ENCODE measurements at places on chromosomes 12 and 14. TPM values are rescaled to one million over a fixed set of nuclear protein-coding genes. Genes with fewer than 3 reads are reported as not detected.

DNA sequence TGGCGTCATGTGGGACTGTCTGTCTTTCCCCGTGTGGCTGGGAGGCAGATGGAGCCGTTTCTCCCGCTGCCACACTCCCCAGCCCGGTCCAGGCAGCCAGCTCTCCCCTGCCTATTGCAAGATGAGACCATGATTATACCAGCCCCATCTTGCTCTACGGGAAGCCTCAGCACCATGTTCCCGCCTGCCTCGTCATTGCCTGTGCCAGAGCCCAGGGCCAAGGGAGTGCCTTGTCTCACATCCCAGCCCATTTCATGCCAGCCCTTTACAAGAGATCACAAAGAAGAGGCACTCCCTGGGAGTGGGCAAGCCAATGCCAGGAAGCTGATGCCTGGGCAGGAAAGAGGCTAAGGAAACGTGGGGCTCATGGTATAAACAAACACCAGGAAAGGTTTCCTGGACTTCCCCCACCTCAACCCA lies 23.9 kb downstream of the GPR68 start:
- H3K27me3 ChIP-seq = no peaks in the 10 kb centered on the region
- H3K4me1 ChIP-seq = peaks cover 22% of the 10 kb centered on the region
- DNase-seq = peak; percentile 40

GRCh38 chr12:93126069-93126474 lies 197.0 kb upstream of the EEA1 start:
- no peak for DNase-seq
- no peak overlapping the region for H3K27ac ChIP-seq
- peaks cover 14% of the 10 kb centered on the region for H3K4me1 ChIP-seq
- no peaks in the 10 kb centered on the region for H3K36me3 ChIP-seq
- no peaks in the 10 kb centered on the region for H3K27me3 ChIP-seq
- H3K4me3 ChIP-seq = no peak overlapping the region

- no peaks in the 10 kb centered on the region for H3K4me1 ChIP-seq
- no peaks in the 10 kb centered on the region for H3K27me3 ChIP-seq
- no peak overlapping the region for H3K27ac ChIP-seq
- H3K4me3 ChIP-seq = no peak overlapping the region
- H3K36me3 ChIP-seq = no peaks in the 10 kb centered on the region
Observed at GRCh38 chr14:36057452-36058116, 118.9 kb downstream of the PTCSC3 start.

GRCh38 chr12:4012977-4013968 lies 140.1 kb upstream of the PARP11 start:
- H3K4me1 ChIP-seq = no peaks in the 10 kb centered on the region
- no peak for DNase-seq
- H3K27ac ChIP-seq = no peak overlapping the region
- no peak overlapping the region for H3K4me3 ChIP-seq
- H3K27me3 ChIP-seq = no peaks in the 10 kb centered on the region

- DNase-seq = no peak
- no peak overlapping the region for H3K27ac ChIP-seq
- H3K27me3 ChIP-seq = no peaks in the 10 kb centered on the region
- no peaks in the 10 kb centered on the region for H3K4me1 ChIP-seq
- no peak overlapping the region for H3K4me3 ChIP-seq
Observed at GRCh38 chr12:132837693-132838409, 9.2 kb upstream of the GOLGA3 start.

GRCh38 chr12:113587720-113588119 lies 116.0 kb upstream of the LHX5 start:
- no peaks in the 10 kb centered on the region for H3K36me3 ChIP-seq
- H3K27ac ChIP-seq = no peak overlapping the region
- no peaks in the 10 kb centered on the region for H3K27me3 ChIP-seq

DNA sequence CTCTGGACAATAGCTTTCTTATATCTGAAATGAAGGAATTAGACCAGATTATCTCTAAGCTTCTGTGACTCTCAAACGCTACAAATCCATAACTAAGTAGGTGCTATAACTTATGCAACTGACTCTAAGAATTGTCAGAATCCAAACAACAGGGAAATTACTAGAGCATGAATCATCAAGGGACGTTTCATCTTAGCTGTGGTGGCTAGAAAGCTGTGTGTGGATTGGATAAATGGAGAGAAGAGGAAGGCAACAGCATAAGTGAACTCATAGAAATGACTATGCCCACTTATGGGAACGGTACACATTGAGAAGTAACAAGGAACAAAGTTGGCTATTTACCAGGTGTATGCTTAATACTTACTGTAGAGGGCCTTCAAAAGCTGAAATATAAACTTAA lies 96.0 kb upstream of the NEDD1 start:
- no peaks in the 10 kb centered on the region for H3K36me3 ChIP-seq
- no peaks in the 10 kb centered on the region for H3K27me3 ChIP-seq
- DNase-seq = peak; percentile 94
- no peak overlapping the region for H3K4me3 ChIP-seq

GRCh38 chr12:24226745-24227350 lies 277.4 kb upstream of the SOX5 start:
- H3K4me1 ChIP-seq = peaks cover 27% of the 10 kb centered on the region
- no peaks in the 10 kb centered on the region for H3K27me3 ChIP-seq
- peak overlapping the region; percentile 80 for H3K27ac ChIP-seq

PITPNM2 gene
- total RNA-seq = 15.9 TPM

Measured in endothelial cell of umbilical vein (primary cell).